ENCODE measurements at places on chromosomes 6 and 20. TPM values are rescaled to one million over a fixed set of nuclear protein-coding genes. Genes with fewer than 3 reads are reported as not detected.

DNA sequence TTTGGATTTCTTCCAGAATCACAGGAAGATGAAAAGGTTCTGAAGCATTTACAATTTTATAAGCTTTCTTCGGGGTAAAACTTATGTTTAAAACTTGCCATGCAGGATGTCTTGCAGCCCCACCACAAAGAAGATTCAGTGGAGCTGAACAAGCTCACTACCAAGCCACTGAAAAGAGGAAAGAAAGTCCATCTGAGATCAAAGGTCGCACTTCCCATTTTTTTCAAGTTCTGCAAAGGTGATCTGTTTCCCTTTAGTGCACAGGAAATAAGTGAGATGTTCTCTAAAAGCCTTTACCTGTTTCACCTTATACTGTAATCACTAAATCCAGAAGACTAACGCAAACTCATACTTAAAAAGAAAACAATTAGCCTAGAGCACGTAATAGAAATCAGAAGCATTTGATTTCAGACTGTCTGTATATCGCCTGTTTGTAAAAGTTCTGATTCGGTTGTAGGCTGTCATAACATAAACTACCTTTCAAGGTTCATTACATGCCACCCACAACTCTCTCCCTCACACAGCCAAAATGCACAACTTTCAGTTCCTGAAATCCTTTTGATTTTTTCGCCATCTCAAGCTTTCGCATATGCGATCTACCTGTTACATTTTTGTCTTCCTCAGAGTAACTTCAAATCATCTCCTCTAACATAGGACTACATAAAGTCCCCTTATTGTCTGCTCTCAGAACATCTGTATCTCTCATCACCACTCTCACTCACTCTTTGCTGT is 1.8 kb downstream of the ECHDC1 start:
- H3K27ac ChIP-seq, result peak overlapping the region; percentile 83
- H3K36me3 ChIP-seq, result no peaks in the 10 kb centered on the region
- no peak for DNase-seq
- peak overlapping the region; percentile 63 for H3K4me3 ChIP-seq
- H3K4me1 ChIP-seq, result no peaks in the 10 kb centered on the region

DNA sequence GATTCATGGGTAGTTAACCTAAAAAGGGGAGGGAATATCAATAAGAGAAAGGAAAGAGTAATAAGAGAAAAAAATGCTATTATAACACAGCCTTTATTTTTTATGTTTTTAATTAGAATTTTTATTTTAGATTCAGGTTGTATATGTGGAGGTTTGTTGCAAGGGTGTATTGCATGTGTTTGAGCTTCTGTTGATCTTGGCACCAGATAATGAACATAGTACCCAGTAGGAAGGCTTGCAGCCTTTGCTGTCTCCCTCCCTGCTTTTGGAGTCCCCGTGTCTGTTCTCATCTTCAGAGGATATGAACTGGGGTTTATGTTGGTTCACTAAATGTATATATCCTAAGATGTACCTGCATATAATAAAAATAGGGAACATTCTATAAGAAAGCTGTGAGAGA is 250.0 kb downstream of the UST start:
- H3K4me1 ChIP-seq, result no peaks in the 10 kb centered on the region
- H3K27ac ChIP-seq, result no peak overlapping the region
- no peaks in the 10 kb centered on the region for H3K27me3 ChIP-seq
- no peak overlapping the region for H3K4me3 ChIP-seq
- DNase-seq, result no peak

DNA sequence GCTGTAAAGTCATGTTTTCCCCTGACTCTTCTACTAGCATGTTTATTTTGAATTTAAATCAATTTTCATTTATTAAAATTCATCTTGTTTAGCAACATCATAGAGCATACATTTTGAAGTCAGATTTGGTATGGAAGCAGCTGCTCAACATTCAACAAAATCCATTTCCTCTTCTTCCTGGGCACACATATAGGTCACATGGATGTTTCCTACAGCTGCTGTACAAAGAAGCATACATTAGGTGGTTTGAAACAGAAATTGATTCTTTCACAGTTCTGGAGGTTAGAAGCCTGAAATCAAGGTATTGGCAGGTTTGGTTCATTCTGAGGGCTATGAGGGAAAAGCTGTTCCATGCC is 495.2 kb downstream of the RFPL4B start:
- H3K27ac ChIP-seq, result no peak overlapping the region
- no peaks in the 10 kb centered on the region for H3K36me3 ChIP-seq
- no peak for DNase-seq
- no peaks in the 10 kb centered on the region for H3K27me3 ChIP-seq
- no peak overlapping the region for H3K4me3 ChIP-seq

- H3K27me3 ChIP-seq, result no peaks in the 10 kb centered on the region
- no peaks in the 10 kb centered on the region for H3K4me1 ChIP-seq
- H3K4me3 ChIP-seq, result no peak overlapping the region
- H3K36me3 ChIP-seq, result no peaks in the 10 kb centered on the region
- no peak overlapping the region for H3K27ac ChIP-seq
These were observed 431.5 kb upstream of the ARID1B start for GRCh38 chr6:156345700-156346099.

- peaks cover 25% of the 10 kb centered on the region for H3K4me1 ChIP-seq
- H3K27ac ChIP-seq, result peak overlapping the region; percentile 55
- no peaks in the 10 kb centered on the region for H3K27me3 ChIP-seq
These were observed 224.0 kb downstream of the EYA2 start for GRCh38 chr20:47118641-47119040.

Gene SIRPA
- total RNA-seq, result 21.2 TPM

Gene CHRNA4
- not detected for total RNA-seq
